ENCODE measurements at places on chromosomes 5 and 9.

- no peak for DNase-seq
Measured at GRCh38 chr9:84748112-84748511, 78.6 kb downstream of the NTRK2 start.

DNA sequence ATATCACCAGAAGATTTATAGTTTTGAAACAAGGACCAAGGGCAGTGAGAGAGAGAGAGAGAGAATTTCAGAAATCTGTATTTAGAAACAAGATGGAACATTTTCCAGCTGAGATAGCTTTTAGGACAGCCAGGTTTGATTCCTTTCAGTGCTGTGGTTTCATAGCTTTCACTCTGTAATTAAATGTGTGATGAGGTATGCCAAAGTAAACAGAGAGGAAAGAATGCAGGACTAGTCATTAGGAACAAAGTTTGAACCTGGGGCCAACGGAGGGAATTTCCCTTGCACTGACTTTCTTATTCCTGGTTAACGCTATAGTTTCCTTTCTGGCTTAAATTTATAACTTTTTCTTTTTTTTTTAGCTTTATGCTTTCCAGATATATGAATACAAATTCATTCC is 10.0 kb upstream of the CCL28 start:
- no peak for DNase-seq

DNA sequence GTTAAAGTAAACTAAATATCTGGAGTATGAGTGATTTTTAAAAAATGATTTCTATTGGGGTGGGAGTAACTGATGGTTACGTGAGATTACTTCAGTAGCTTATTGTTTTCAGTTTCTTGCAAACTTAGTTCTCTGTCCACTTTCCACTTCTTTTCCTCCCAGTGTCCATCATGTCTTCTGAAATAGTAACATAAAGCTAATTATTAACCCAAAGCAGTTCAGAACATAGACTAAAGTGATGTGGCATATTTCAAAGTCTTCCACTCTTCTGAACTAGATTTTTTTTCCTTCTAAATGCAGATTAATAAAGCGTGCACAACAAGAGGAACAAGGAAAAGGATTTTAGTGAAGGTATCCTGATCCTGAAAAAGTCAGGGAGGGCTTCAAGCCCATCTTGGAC is 114.1 kb downstream of the MAN2A1 start:
- DNase-seq = no peak

GRCh38 chr5:7018198-7018597 is 305.0 kb downstream of the TENT4A start:
- DNase-seq = no peak

GRCh38 chr5:131356619-131357018 is 92.8 kb downstream of the CDC42SE2 start:
- no peak for DNase-seq

DNA sequence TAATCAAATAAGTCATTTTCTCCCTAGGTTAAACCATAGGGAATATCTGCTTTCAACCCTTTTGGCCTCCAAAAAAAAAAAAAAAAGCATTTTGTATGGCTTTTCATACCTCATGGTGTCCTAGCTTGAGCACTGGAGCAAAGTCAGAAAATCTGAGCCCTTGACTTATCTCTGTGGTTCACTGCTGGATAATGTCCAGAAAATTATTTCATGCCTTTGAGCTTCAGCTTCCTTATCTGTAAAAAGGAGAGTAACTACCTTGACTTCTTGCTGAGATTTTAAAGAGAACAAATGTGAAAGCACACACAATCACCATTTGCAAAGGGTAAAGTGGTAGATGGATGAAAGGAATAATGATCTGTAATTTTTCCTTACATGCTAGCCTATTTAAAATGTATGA is 165.9 kb downstream of the ALDH1A1 start:
- no peak for DNase-seq

- no peak for DNase-seq
Measured at GRCh38 chr9:131701789-131702337, 38.0 kb downstream of the RAPGEF1 start.

GRCh38 chr5:61001647-61002046 is 56.6 kb downstream of the NDUFAF2 start:
- DNase-seq = no peak

DNA sequence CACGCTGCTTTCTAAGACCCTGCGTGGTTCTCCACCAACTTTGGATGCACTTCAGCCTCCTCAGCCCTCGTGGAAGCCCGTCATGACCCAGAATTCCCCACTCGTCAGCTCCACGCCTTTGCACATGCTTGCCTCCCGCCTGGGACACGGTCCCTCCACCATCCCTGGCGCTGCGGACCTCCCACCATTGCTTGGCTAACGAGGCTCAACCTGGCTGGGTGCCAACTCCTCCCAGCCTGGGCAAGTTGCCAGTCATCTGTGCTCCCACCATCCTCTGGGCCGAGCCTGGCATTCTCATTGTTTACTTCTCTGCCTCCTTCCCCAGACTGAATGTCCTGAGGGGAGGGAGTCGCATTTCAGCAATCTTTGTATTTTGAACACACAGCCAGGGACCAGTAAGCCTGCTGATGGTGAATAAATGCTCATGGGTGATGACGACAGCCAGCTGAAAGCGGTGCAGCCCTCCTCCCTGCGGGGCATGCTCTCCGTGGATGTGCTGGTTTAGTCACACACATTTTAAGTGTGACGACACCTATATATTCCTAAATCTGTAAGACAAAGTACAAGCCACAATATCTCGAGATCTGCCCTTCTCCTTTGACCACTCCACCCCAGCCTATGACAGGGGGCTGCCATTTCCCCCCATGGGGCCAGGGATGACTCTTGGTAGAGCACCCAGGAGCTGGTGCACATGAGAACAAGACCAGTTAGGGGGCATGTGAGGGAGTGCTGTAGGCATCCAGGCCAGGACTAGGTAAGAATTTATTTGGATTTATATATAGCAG is 37.6 kb downstream of the ANKRD33B start:
- DNase-seq = no peak

GRCh38 chr5:21237461-21237860 is 1249.5 kb upstream of the CDH18 start:
- DNase-seq = no peak

DNA sequence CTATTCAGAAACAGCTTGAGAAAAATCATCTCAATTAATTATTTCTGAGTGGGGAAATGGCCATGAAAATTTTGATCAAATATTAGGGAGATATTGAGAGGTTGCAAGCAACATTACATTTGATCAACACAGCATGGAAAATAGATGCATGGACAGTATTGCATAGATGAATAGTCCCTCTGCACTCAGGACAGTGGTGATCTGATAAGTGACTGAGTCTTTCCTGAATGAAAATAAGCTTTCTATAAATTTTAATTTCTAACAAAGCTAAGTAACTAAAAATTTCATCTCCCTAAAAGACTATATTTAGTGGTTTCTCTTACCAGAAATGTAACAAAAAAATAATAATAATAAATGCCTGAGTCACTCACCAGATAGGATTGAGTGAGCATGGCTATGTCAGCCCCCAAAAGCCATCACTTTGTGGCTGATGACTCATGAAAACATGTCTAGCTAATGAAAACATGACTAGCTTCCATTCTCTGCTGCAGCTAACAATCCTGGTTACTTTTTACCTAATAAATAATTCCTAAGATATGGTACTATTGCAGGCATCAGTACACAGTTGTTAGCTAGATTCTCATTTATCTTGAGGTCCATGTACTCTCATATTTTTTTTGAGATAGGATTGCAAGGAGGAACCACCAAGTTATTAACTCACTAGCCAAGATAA is 1294.8 kb upstream of the ACO1 start:
- no peak for DNase-seq

- DNase-seq = no peak
Measured at GRCh38 chr9:4141296-4141695, 158.6 kb downstream of the GLIS3 start.

DNA sequence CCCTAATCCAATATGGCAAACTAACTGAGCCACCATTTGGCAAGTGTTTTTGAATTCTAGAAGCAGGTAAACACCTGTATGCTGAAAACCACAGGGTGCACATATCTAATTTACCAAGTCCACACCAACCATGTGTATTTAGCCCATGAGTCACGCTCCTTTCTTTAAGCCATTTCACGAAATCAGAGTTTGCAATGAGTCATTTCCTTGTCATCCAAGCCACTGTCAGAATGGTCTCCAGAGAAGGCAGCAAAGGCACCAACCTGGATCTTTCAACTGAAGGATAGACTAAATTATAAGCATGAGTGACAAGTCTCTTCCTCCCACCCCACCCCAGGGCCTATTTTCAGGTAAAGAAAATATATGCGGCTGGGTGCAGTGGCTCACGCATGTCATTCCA is 110.0 kb downstream of the PAX5 start:
- DNase-seq = no peak

DNA sequence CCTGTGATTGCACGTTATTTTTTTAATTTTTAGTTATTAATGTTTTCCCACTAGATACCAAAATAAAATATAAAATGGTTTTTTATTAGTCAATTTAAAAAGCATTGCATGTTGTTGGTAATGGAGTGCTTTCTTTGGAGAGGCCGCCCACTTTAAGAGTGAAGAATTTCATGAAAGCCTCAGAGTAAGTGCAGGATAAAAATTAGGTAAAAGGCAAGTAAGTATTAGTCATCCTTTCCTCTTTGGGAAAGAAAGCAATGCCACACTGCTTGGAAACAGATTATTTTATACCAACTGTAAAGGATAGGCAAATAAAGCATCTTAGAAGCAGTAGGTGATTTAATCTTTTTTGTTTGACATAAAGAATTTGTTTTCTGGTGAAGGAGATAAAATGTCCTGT is 62.9 kb downstream of the HSD17B4 start:
- DNase-seq = no peak

DNA sequence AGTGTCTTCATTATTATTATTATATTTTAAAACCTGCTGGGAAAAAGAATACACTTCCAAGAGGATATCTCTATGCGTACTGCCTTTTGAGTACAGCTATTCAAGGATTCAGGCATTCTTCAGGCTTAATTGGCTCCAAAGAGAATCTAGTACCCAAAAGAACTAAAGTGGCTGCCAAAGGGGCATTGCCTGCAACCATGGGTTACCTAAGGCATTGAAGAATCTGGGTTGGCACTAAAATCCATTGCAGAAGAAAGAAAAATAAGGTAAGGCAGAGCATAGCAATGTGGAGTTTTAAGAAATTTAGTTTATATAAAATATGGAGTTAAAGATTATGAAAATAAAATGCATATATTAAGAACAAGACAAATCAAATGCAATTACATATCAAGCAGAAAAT is 223.5 kb downstream of the TMEM161B start:
- DNase-seq = no peak

- no peak for DNase-seq
Measured at GRCh38 chr5:5270958-5271785, 131.0 kb downstream of the ADAMTS16 start.

DNA sequence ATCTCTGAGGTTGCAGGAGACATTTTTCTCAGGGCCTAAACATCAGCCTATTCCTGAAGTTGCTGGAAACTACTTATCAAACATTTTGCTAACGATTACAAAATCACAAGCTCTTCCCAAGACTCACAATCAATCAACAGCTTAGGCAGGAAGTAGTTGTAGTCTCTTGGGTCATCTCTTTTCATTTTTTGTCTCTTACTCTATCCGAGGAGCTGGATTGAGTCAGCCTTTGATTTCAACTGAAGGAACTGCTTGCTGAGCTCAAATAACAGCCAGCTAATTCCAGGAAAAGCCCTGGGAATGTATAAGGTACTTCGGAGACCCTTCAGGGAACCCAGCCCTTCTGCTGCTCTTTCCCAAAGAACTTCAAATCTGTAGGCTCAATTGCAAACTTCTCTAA is 398.9 kb downstream of the PLK2 start:
- no peak for DNase-seq

GRCh38 chr5:157917491-157917890 is 58.5 kb upstream of the CLINT1 start:
- DNase-seq = no peak

- no peak for DNase-seq
Measured at GRCh38 chr5:108588323-108588722, 159.4 kb upstream of the FER start.

DNA sequence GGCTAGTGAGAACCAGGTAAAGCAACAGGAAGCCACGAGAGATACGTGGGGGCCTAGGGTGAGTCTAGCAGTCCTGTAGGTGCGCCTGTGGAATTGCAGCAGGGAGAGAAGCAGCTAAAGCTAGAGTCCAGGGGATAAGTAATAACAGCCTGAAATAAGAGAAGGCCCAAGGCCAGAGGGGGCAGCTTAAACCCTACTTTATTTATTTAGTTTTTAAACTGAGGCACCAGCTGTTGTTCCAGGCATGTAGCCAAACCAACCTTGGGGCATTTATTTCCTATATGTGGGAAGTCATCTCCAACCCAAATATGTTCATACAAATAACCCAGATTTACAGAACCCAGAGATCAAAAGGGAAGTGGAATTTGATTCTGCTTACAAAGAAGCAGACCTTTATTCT is 93.5 kb downstream of the GLDC start:
- no peak for DNase-seq

- no peak for DNase-seq
Measured at GRCh38 chr5:91438871-91439270, 55.8 kb upstream of the ARRDC3 start.

DNA sequence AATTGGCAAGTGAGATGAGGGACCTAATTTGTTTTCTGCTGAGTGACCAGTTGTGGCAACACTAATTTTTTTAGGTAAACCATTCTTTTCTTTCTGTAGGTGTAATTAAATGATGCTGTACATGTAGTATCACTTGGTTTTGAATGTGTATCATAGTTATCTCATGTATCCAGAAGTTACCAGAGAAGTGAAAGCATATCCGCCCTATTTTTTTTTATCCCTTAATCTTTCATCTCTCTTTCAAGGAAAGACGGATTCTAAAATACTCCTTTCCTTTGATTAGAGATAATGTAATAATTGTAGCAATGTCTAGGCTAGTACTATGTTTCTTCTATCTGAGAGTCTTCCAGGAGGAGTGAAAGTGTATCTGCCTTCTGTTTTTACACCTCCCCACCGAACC is 7.1 kb downstream of the KDM3B start:
- no peak for DNase-seq

DNA sequence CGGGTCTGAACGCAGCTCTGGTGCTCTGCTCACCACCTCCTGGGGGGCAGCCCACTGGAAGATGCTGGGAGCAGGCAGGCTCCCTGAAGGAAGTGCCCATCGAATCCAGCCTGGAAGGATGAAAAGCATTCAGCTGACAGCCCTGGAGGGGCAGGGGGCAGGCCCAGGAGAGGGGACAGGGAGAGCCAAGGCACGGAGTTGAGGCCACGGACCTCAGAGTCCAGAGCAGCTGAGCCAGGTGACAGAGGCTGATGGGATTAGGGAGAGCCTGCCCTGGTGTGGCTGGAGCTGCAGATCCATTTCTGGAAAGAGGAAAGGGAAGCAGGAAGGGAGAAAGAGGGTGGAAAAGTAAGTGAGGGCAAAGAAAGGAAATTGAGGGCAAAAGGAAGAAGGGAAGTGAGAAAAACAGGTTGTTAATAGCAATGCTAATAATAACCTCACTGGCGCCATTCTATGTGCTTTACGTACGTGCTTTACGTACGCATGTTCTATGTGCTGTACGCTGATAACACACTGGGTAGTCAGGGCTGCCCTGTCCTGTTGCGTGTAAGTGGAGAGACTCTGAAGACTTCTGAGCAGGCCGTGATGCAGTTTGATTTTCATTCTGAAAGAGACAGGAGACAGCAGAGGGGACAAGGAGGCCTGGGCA is 52.6 kb downstream of the LMX1B start:
- DNase-seq = no peak

Data from activated gamma-delta T cell treated with Interleukin-2 at 50 U/mL for 16 hours (primary cell).